Activated T-cell treated with anti-CD3 and anti-CD28 coated beads for 48 hours (primary cell): ENCODE measurements at places on chromosomes 3 and 15.

- DNase-seq, result no peak
Measured at GRCh38 chr3:17967953-17968607, 225.6 kb upstream of the TBC1D5 start.

DNA sequence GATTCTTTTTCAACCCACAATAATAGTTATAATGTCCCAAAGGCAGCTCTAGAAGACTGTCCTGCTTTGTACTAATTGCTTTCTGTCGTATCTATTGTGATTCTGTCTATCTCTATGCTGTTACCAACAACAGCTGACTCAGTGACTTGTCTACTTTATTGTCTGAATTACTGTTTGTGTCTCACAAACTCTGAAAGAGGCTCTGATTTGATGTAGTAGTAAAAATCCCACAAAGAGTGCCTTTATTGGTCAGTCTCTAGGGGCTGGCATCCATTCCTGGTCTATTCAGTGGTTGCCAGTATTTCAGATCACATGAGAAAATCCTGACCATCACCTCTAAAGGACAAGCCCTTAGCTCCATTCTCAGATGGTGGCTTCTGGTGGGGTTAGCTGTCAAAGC is 254.2 kb downstream of the NSUN3 start:
- no peak for DNase-seq

GRCh38 chr15:58019503-58020376 is 45.8 kb downstream of the ALDH1A2 start:
- DNase-seq, result no peak

DNA sequence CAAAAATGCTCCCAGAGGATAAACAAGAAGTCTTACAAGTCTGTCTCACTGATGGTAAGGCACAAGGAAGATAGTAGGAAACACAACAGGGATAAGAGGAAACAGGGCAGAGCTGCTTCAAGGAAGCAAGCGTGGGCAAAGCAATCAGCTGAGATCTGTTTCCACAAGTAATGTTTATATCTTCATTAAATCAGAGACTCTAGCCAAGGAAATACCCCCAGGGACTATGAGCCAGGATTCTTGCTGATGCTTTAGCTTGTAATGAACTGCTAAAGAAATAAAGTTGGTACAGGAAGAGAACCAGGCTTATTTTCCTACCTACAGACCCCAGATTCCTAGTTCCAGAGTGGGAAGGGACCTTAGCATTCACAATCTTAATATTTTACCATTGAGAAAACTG is 112.7 kb upstream of the C3orf80 start:
- DNase-seq, result no peak

- no peak for DNase-seq
Measured at GRCh38 chr15:97052513-97052912, 722.0 kb downstream of the NR2F2 start.

DNA sequence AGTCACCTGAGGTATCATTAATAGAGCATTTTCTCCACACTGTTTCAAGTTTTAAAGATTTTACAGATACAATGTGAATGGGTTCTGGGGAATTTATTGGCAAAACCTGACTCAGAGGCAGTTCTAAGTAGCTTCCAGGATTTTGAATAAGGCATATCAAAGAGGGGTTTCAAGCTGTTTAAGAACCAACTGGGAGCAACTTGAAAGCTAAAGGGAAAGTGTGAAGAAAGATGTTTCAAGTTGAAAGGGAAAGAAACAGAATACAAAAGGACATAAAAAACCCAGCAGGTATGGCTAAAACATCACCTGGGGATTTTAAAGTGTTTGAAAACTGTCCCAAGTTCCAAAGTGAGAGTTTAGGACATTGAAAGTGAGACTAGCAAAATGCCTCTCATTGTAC is 17.8 kb upstream of the SERPINI2 start:
- no peak for DNase-seq

- DNase-seq, result no peak
Measured at GRCh38 chr3:39962581-39962980, 153.2 kb downstream of the MYRIP start.

DNA sequence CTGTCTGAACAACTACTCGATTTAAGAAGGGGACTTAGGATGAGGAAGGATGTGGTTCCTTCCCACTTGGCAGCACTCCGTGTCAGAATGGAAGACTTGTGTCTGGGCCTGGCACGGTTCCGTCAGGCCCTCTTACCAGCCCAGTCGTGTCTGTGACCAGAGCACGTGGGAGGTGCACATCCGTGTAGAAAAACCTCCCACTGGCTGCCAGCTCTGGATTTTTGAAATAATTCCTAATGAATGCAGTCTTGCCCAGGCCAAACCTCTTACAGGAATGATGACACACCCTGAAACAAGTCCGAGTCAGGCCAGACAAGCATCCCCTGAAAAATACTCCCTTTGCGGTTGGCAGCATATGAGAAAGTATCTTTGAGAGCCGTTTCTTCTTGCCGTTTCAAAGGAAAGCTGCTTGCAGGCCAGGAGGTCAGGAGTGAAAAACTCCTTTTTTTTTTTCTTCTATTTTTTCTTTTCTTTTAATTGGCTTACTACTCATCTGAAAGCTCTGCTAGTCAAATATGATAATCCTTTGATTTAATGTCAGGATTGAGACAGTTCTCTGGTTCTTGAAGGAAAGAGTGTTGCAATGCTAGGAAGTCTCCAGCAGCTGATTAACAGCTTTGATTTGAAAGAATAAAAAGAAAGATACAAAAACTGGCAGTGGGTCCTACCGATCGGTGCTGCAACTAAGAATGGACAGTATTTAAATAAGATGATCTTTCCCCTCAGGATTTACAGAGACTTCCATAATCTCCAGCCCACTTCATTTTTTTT is 19.8 kb downstream of the IL1RAP start:
- DNase-seq, result no peak

- no peak for DNase-seq
Measured at GRCh38 chr3:73389928-73390327, 234.8 kb downstream of the PDZRN3 start.

GRCh38 chr3:79953591-79954101 is 185.8 kb upstream of the ROBO1 start:
- DNase-seq, result no peak

DNA sequence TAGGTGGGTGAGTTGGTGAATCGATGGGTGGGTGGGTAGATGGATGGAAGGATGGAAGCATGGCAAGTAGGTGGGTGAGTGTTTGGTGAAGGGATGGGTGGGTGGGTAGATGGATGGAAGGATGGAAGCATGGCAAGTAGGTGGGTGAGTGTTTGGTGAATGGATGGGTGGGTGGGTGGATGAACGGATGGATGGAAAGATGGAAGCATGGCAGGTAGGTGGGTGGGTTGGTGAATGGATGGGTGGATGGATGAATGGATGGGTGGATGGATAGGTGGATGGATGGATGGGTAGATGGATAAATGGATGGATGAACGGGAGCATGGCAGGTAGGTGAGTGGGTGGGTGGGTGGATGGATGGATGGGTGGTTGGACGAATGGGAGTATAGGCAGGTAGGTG is 65.1 kb downstream of the SLC6A1 start:
- DNase-seq, result no peak

DNA sequence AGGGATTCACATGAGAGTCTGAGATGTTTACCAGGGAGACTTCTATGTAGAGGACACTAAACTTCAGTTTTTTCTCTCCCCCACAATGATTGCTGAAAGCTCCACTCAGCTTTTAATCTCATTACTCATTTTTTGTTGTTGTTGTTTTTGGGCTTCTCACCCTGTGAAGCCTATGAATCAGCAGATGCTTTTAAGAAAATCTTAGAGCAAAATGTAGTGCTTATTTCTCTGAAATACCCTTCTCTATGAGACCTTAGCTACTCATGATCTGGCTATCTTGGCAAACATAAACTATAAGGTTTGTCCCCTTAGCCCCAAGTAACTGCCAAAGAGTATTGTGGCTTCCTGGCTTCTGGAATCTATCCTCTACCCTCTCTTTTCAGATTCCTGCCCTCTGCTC is 537.3 kb downstream of the OCA2 start:
- no peak for DNase-seq

- no peak for DNase-seq
Measured at GRCh38 chr3:57434041-57434440, 110.1 kb downstream of the DNAH12 start.

- no peak for DNase-seq
Measured at GRCh38 chr3:13018043-13018451, 55.2 kb downstream of the IQSEC1 start.

DNA sequence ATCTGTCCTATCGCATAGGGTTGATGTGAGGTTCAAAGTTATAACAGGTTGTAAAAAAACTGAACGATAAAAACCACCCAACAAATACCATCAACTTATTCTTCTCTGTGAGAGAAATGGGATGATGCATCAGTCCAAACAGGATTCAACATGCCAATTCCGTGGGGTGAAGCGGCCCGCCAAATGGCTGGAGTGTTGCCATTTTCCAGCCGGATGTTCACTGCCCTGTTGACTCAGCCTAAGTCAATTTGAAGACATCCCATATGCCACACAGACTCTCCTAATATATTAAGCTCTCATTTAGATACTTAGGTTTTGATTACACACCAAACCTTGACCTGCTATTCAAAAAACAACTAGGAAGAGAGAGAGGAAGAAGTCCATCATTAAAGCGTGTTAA is 311.1 kb downstream of the VPS13C start:
- no peak for DNase-seq

DNA sequence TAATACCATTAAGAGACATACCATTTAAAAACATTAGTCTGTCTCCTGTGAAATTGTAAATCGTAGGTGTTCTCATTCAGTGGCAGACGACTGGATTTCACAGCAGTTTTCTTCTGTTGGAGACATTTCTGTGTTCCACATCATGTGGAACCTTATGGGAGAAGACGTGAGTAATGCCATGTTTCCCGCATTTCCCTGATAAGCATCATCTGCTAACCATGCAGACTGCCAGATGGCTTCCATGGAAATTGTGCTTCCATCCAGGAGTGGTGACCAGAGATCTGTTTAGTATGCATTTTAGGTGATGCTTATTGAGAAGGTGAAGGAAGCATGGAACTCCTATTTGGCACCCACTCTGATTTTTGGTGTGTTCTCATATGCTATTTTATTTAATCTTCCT is 28.4 kb upstream of the ST3GAL6 start:
- DNase-seq, result no peak

- no peak for DNase-seq
Measured at GRCh38 chr15:85491691-85492090, 111.3 kb downstream of the AKAP13 start.

GRCh38 chr3:133573054-133573628 is 345 bp upstream of the CDV3 start:
- peak; percentile 99 for DNase-seq

DNA sequence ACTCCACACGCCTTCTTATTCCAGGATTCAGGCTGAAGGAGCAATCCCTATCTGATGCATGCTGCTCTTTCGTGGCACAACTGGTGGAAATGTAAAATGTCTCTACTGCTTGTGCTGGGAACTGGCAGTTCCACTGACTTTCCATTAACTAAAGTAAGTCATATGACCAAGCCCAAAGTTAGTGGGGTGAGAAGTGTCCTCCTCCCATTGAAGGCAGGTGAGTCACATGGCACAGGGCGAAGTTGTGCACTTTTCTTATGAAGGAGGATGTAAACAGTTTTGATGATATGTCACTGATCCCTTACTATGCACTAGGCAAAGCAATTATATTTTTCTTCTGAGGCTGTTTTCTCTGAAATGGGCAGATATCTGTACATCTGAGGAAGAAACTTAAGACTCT is 51.6 kb downstream of the SLC7A14 start:
- DNase-seq, result no peak

DNA sequence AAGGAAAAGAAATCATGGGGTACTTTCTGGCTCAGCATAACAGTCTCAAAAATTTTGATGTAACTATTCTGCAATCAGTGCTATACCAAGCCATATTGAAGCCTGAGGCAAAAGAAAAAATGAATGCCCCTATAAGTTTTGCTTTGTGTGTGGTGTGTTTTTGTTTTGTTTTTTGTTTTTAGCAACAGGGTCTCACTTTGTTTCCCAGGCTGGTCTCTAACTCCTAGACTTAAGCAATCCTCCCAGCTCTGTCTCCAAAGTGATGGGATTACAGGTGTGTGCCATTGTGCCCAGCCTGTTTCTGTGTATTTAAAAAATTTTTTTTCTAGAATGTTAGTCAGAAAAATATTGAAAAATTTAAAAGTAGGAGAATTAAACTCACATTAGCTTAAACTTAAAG is 93.2 kb downstream of the ZNF280D start:
- no peak for DNase-seq

- no peak for DNase-seq
Measured at GRCh38 chr3:10783360-10784351, 32.4 kb upstream of the SLC6A11 start.

DNA sequence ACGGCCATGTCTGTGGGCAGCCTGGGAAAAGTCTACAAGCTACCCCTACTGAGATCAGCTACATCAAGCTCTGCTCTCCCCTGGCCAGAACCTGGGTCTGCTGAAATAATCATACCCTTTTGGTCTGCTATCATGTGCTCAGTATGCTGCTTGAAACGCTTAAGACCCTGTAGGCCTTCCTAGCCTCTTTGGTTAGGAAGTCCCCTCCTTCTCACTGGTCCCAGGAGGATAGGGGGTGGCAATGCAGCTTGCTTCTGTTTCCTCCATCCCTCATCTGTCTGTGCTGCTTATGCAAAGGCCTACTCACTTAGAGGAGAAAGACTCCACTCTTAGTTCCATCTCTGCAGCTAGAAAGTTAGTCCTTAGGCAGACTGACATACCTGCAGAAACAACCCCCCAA is 118.2 kb upstream of the RASGRP1 start:
- DNase-seq, result no peak

DNA sequence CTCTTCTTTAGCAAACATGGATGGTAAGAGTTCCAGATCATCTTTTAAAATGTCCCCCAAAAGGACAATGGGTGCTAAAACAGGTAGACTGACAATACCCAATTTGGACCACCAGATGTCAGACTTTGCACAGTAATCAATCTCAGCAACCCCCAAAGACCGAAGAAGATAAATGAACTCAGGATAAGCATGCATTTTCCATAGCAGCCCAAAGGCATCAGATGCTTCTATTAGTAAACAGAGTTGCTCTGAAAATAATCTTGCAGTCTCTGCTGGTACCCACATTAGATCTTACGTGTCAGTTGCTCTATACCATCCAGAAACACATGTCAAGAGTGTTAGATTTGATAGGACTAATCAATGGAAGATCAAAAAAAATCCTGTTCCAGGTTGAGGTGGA is 20.6 kb downstream of the MYH15 start:
- DNase-seq, result no peak
